PC-9 (cell line): ENCODE measurements at places on chromosomes 12 and 14. TPM values are rescaled to one million over a fixed set of nuclear protein-coding genes. Genes with fewer than 3 reads are reported as not detected.

GRCh38 chr12:93766796-93767523, 89.8 kb downstream of the CRADD start:
- peak; percentile 20 for DNase-seq

- DNase-seq: no peak
Observed at GRCh38 chr14:36173161-36173560, 3.4 kb downstream of the PTCSC3 start.

GRCh38 chr14:70317969-70318634, 41.4 kb downstream of the COX16 start:
- peak; percentile 43 for DNase-seq

DNA sequence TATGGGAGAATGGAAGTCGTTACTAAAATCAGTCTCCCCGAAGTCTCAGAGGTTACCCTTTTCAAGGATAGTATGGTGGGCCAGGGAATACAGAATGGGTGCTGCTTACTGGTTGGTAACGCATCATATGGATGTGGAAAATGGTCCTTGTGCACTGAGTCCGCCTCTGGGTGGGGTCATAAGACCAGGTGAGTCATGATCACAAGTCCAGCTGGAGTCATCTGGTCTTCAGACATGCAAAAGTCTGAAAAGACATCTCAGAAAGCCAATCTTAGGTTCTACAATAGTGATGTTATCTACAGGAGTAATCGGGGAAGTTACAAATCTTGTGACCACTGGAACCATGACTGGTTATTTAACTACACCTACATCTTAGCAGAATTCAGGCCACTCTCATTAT, 71.9 kb upstream of the TCL1B start:
- DNase-seq: no peak

- no peak for DNase-seq
Observed at GRCh38 chr12:3129301-3130056, 52.3 kb downstream of the TSPAN9 start.

- no peak for DNase-seq
Observed at GRCh38 chr12:123960029-123960735, 12.4 kb downstream of the CCDC92 start.

GRCh38 chr14:33362934-33363333, 424.3 kb downstream of the NPAS3 start:
- DNase-seq: no peak

Gene BCL2L2
- 20.3 and 25.7 TPM in 2 replicates for total RNA-seq
